ENCODE measurements at places on chromosomes 5 and 9.

DNA sequence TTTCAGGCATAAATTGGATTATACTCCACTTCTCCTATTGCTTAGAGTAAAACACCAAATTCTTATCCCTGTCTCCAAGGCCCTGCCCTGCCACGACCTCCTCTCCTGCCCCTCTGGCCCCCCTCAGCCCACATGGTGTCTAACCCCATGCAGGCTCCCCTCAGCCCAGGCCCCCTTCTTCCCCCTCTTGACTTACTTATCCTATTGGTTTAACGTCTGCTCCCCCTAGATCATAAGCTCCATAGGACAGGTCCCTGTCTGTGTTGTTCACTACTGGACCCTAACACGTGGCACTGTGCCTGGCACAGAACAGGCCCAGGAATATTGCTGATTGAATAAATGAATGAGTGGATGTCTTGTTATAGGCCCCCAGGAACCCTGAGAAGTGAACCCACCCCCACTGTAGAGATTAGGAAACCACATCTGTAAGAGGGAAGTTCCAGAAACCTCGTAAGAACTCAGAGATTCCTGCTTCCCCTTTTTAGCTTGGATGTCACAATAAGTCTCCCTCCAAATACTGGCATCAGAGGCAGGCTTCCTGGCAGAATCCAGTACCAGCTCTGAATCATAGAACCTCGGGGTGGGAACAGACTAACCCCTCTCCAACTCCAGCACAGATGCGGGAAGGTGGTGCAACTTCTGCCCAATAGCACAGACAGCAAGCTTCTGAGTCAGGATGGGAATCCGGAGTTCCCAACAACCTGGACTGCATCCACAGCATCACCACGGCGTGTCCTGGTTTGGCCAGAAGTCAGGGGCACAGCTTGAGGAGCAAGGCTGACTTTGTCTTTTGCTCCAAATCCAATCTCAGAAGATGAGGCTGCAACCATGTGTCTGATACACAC lies 31.5 kb downstream of the HRH2 start:
- peak; percentile 65 for DNase-seq

- no peak for DNase-seq
Observed at GRCh38 chr9:117706421-117707116, 2.4 kb downstream of the TLR4 start.

DNA sequence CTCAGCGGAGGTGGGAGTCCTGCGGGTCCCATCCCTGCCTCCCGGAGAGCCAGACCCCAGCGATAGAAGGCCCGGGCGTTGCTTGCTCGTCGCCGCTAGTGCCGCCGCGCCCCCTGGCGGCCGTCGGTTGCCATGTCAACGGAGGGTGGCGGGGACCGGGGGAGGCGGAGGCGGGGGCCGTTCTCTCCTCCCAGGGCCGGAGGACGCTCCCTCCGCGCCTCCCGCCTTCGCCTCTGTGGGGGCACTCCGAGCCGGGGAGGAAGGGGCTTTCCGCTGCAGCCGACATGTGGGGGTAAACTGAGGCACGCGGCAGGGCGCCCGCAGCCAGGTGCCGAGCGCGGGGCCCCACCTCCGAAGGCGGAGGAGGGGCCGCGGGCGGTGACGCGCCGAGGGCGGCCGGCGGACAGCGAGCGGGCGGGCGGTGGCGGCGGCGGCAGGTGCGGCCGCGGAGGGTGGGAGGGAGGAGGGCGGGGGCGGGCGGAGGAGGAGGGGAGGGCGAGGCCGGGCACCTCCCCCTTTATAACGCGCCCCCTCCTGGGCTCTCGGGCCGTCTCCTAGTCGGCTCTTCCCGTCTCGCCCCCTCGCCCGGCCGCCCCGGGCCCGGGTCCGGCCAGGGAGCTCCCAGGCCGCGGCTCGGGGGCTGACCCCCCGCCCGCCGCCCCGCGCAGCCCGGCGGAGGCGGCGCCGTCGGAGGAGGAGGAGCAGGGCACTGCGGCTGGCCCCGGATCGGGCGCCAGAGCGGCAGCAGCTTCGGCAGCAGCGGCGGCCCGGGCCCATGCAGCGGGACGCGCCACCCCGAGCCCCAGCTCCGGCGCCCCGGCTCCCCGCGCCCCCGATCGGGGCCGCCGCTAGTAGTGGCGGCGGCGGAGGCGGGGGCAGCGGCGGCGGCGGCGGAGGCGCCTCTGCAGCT lies 556 bp upstream of the CDK9 start:
- peak; percentile 94 for DNase-seq

GRCh38 chr5:159629158-159629557 lies 287.1 kb upstream of the ADRA1B start:
- no peak for DNase-seq

- no peak for DNase-seq
Observed at GRCh38 chr9:130627051-130627450, 37.3 kb upstream of the PRDM12 start.

- DNase-seq, result no peak
Observed at GRCh38 chr5:141875022-141875740, 3.0 kb downstream of the PCDH1 start.

- DNase-seq, result no peak
Observed at GRCh38 chr9:89822996-89823395, 218.2 kb downstream of the GADD45G start.

DNA sequence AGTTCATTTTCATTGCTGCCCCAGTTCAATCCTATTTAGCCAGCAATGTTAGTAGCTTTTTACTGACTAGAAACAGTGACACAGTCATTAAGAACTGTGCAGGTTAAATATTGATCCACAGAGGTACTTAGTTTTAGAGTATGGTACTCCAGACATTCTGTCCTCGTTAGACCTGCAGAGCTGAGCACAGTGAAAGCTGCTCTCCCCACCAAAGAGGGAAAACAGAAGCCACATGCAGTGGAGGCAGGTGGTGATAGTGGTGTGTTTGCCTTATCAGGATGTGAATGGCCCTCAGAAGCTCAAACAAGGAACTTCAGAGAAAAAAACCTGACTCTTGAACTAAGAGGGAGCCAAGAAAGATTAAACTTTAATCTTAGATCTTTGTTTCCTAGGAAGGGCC lies 75.5 kb downstream of the UNC13B start:
- no peak for DNase-seq

DNA sequence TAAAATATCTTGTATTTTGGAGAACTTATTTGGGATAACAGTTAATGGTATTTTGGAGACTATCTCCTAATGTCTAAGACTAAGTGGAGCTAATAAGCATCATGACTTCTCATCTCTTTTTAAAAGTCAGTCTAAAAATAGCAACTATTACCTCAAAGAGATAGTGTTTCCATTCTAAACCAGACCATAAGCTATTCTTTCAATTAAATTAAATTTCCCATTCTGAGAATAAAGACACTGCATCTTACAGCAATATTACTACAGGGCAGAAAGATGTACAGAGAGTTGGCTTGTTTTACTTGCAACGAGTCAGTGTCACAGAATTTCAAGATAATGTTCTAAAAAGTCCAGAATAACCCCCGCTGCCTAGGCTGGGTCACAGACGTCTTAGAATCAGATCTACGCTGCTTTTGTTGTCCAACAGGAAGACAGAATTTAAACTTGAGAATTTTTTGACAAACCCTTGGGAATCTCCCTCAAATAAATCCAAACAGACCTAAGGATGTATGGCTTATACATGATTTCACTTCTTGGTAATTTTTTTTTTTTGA lies 98.9 kb downstream of the USP20 start:
- DNase-seq, result peak; percentile 57

DNA sequence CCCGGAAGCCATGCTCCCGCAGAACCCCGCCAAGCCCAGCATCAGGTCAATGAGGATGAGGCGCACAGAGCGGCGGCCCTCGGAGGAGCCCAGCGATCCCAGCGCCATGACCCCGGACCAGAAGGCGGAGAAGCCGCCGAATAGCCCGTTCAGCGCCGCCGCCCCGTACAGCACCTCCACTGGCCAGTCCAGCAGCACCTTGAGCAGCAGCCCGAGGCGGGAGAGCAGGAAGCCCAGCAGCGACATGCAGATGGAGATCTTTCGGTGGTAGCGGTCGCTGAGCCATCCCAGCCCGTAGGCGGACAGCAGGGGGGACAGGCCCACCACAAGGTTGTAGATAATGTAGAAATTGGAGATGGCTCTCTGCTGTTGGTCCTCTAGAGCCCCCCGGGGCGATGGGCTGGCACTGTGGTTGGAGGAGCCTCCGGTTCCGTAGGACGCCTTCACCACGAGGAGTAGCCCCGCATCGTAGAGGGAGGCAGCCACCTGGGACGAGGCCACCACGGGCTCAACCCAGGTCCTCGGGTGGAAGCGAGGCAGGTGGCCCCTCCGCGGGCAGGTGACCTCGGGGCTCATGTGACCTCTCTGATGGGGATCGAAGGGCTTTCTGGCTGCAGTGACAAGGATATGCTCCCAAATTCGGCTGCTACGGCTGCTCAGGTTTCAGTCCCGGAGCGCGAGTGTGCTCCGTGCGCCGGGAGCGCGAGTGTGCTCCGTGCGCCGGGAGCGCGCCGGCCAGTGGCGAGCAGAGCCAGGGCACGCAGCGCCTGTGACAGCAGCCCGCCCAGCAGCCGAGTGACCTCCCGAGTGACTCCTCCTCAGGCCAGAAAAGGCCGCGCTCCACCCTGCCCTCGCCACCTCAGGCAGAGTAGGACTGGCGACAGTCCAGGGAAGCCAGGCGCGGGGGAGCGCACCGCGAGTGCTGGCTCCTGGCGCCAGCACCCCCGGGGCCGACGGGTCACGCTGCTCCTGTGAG lies at the start of gene SLC46A2:
Gene SLC46A2 (minus strand): TSS at position 771 of the 976 bp plus-strand sequence. CDS start 195 bp downstream, at position 576.
- no peak for DNase-seq

DNA sequence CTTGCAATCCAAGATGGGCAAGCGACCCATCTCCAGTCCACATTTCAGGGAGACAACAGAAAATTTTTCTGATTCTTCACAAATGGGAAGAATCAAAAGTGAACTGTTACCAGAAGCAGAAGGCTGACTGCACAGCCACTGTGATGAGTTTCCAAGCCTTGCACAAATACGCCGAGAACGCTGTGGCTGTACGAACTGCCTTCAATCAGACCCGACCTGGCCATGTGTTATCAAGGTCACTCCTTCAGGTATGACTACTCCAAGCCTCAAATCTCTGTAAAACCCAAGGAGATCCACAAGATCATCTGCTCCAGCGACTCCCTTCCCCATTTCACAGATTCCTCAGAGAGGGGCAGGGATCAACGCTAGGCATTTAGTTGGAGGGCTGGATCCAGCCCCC lies 26.9 kb downstream of the RAPGEF1 start:
- DNase-seq, result no peak

GRCh38 chr9:124014211-124014955 lies 2.8 kb downstream of the LHX2 start:
- no peak for DNase-seq

DNA sequence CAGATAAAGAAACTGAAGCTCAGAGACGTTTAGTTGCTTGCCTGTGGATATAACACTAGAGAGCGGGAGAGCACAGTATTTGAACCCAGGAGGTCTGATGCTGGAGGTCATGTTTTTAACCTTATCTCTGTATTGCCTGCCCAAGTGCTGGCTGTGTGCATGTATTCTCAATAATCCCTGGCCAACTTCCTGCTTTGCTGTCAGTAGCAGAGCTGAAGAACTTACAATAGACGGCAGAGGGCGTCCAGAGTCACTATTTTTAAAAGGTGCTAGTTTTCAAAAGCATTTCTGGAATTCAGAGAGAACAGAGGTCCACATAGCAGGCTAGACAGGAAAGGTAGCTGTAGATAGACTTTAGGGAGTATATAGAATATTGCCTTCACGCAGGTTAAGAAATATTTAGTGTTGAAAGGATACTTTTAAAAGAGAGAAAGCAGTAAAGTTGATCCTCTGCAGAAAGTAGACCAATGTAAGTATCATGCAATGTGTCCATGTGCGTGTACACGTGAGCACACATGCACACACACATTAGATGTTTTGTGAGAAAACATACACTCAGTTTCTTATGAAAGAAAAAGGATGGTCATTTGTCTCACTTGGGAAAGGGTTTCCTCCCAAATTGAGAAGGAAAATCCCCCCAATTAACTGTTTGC lies 46.3 kb downstream of the PTCD2 start:
- peak; percentile 92 for DNase-seq

DNA sequence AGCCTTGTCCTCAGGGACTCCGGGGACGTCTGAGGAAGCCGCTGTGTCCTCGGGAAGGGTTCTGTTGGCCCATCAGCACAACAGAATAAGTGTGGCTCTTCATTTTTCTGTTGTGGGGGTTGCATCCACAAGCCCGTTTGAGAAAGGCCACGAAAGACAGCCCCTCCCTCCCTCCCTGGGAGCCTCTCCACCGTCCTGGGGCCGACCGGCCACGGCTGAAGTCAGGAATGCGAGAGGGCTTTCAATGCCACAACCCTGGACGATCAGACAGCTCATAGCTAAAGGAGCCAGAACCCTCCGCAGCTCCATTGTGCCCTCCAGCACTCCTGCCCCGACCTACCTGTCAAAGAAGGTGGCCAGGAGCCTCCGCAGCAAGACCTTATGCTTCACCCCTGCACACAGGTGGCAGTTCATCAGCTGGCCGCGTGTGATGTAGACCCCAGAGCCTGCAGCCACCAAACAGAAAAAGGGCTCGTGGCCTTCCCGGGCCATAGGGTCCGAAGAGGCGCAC lies 52.4 kb upstream of the UBAC1 start:
- no peak for DNase-seq

Measured in muscle of leg (tissue), 16 donors.